SHP77 treated with DMSO at 0.1 percent for 48 hours (cell line): ENCODE measurements at places on chromosomes 16 and 17.
A peak's percentile ranks its signal among the peaks of the same experiment; 100 is the strongest.

GRCh38 chr17:47275245-47275984 is 21.8 kb downstream of the ITGB3 start:
- no peak for DNase-seq

DNA sequence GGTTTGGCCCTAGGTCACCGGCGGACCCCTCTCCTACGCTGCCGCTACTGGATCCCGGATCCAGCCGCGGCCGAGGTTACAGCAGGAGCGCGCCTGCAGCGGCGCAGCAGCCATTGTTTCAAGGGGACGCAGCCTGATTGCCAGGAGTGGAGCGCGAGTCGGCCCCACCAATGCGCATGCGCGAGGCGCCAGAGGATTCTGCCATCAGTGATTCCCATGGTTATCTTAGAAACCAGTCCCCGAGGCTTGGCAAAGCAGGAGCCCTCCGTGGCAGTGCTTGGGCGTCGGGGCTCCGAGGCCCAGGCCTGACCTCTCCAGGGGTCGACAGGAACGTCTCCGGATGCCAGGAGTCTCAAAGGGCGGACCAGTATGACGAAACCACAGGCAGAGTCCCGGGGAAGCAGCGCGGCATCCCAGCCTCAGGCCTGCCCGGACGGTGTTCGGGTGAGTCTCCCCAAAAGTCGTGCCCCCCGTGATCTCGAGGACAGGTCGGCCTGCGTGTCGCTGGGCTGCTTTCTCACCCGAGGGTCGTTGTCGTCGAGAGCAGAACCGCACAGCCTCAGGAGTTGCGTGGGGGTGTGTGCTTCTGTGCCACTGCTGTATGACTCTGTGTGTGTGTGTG is 608.5 kb downstream of the KCNJ18 start:
- no peak for DNase-seq

GRCh38 chr16:83961591-83961990 is 6.5 kb upstream of the NECAB2 start:
- DNase-seq: no peak

GRCh38 chr17:68305142-68305541 is 13.8 kb downstream of the ARSG start:
- no peak for DNase-seq

GRCh38 chr17:82153745-82154375 is 55.8 kb upstream of the FASN start:
- peak; percentile 31 for DNase-seq

- no peak for DNase-seq
These were observed 4.1 kb downstream of the PRCD start for GRCh38 chr17:76543826-76544545.

DNA sequence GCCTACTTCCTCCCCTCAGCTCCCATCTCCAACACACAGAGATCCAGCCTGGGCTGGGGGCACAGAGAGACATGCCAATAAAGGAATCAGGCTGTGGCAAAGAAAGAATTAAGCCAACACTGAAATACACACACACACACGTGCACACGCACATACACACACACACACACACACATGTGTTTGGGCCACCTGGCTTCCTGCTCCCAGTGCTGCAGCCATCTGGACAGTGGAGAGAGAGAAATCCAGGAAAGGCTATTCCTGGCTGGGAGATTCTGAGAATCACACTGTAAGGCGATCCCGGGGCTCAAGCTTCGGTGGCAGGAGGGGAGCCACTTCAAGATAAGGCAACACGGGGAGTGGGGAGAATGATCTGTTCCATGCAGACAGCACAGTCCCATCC is 72.4 kb downstream of the NOG start:
- DNase-seq: no peak

- DNase-seq: no peak
These were observed 24.9 kb downstream of the UBE2G1 start for GRCh38 chr17:4341616-4341977.

GRCh38 chr16:85878875-85879274 is 20.1 kb upstream of the IRF8 start:
- no peak for DNase-seq

DNA sequence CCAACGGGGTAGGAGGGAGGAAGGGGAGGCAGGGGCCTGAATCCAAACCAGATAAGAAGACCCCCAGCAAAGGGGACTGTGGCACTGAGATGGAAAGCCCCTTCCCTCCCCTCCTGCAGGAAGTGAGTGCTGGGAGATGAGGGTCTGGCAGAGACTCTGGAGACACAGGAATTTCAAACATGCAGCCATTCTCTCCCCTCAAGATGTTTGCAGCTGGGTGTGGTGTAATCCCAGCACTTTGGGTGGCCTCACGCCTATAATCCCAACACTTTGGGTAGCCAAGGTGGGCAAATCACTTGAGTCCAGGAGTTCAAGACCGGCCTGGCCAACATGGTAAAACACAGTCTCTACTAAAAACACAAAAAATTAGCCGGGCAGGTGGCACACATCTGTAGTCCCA is 33.9 kb upstream of the FAAP100 start:
- DNase-seq: no peak

DNA sequence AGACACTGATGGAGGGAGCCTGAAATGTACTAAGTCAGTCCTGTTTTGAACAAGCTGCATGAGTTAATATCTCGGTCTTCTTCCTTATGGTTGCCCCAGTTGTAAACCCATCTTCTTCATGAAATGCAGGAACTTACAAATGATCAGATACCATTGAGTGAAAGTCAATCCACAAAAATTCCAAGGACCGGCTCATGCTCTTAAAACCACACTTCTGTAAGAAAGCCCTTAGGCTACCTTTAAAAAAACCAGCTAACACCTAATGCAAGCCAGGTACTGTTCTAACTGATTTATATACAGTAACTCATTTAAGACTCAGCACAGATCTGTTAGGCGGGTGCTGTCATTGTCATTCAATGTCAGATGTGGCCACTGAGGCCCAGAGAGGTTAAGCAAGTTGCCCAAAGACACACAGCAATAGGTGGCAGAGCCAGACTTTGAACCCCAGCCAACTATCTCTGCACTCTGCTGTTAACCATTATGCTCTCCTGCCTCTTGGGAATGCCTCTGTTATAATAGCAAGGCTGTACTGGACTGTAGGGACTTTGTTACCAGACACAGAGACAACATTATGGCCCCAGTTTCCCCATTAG is 93.4 kb downstream of the C16orf95 start:
- no peak for DNase-seq

DNA sequence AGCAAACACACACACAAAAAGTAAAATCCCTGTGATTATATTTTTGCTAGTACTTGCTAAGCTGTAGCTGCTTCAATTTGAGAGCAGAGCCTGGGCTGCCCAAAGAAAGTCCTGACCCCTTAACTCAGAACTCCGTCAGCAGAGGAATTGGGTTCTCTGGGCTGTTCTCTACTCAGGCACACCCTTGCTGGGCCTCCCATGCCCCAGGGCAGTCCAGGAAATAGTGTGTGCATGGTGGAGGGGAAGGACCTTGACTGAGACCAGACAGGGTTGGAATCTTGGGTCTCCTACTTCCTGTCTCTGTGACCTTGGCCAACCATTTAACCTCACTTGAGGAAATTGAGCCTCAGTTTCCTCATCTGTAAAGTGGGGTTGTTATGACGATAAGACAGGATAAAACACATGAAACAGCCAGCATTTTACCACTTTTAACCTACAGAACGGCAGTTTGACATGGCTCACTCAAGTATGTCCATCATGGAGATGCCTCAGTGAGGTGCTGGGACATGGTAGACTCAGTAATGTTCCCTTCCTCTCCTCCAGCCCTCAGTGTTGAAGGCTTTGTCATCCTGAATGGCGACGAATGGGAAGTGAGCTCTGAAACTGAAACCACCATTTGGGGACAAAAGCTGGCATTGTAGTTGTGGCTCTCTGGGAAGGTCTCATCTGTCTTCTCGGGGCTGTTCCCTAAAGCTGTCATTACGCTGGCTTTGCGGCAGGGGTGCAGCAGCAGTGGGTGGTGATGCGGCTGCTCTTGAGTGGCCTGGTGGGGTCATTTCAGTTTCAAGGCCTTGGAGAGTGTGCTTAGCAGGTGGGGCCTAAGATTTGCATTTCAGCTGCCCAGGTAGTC is 74.9 kb downstream of the CMIP start:
- DNase-seq: no peak

GRCh38 chr17:7293159-7293558 is 1.3 kb downstream of the YBX2 start:
- DNase-seq: no peak

- no peak for DNase-seq
These were observed 18.2 kb downstream of the CDK5RAP3 start for GRCh38 chr17:47989159-47989558.
